ENCODE measurements at places on chromosomes 4 and X.

DNA sequence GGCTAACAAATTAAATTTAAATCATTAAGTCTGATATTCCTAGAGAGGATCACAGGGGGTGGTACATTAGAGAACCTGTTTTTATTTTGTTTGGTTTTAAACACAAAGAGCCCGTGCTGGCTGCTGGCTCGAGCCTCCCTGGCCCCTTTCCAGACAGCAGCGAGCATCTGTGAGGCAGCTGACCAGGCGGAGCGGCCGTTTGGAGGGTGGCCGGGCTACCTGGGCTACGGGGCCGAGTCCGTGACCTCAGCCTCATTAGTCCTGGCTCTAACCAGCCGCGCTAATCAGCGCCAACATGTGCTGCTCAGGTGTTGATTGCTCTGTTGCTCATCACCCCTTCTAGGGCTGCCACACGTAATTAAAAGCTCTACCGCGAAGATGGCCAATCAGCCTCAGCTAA, 35.3 kb downstream of the DCTD start:
- no peak for DNase-seq

DNA sequence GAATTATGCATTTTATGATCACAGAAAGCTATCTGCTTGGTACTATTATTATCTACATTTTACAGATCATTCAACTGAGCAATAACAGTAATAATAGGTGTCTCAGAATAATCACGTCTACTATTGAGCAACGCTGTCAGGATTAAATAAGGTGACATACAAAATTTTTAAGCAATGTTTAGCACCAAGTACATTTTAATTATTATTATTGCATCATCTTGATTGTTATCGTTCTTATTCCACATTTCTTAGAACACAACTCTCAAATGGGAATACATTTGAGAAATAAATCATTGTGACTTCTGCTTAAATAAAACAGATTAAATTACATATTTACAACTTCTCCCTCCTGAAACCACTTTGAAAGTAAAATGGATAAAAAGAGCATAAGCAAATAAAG, 1083.5 kb upstream of the ADGRL3 start:
- no peak for DNase-seq

DNA sequence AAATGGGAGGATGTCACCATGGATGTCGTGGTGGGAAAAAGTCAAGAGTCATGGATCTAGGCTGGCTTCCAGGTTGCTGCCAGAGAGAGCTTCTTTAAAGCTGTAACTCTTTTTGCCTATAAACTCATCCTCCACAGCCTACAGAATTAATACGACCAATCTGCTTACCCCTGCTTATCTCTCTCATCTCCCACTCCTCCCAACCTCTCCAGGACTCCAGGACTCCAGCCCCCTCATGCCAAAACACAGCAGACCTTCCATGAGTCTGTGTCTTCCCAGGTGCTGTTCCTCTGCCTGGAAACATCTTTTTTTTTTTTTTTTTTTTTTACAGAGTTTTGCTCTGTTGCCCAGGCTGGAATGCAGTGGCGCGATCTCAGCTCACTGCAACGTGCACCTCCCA, 15.3 kb upstream of the SLC10A4 start:
- DNase-seq, result no peak

- DNase-seq, result no peak
Measured at GRCh38 chr4:26464420-26465095, 25.7 kb downstream of the CCKAR start.

DNA sequence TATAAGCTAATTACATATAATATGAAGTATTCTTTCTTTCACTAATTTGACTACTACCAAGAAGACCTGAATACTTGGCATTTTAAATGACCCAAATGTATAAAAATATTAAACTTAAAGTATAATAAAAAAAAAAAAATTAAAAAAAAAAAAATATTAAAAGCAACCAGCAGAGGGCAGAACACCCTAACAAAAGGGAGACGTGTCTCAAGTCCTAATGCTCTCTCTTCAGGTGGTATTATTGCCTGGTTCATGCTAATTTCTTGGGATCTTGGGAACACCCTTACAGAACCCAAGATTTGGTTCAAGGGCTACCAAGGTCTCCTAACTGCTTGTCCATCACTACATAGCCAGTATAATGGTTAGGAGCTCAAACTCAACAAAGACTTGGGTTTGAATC, 754.8 kb downstream of the RAB28 start:
- no peak for DNase-seq

All from fibroblast of skin of left biceps (primary cell).